Activated T-helper 9 cell treated with anti-CD3 and anti-CD28 coated beads, Interleukin-2, amount 50 U/mL, for 16 hours (primary cell): ENCODE measurements at places on chromosomes 7 and 10.

DNA sequence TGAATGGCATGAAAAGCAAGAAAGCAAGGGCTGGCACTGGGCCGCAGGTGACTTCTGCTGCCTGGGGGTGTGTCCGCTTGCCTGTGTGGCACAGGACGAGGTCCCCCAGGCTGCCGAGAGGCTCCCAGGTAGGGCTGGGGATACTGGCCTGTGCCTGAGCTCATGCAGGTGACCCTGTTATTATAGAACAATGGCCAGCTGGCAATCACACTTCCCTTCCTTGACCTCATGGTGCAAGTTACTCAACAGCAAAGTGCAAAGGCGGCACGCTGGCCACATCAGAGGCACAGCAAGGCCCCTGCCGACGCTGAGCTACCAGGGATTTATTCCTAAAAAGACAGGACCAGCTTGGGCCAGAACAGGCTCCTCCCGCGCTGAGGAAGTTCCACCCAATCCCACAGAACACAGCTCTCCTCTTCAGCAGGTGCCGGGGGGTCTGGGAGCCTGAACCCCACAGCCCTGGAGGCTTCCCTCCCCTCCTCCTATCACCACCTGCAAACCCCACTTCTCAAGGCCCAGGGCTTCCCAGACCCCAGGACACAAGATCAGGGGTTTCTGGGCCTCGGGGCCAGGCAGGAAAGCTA lies 1.4 kb upstream of the ADAM8 start:
- no peak for DNase-seq

DNA sequence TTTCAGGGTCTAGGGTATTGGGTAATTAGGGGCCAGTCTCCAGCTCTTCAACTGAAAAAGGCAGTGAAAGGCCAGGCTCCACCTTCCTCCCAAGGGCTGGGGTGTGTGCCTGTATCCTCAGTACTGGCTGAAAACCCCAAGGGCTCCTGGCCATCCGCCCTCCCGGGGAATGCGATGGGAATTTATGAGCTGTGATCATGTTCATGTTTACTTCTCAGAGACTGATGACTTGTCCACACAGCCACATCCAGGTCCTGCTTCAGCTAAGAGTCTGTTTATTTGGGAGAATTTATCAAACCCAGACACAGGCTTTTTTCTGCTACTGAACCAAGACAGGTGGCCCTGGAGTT lies 91.7 kb downstream of the CCDC3 start:
- DNase-seq, result no peak

GRCh38 chr10:35552650-35553342 lies 52.3 kb upstream of the GJD4 start:
- no peak for DNase-seq

GRCh38 chr10:59724098-59724938 lies 14.7 kb upstream of the SLC16A9 start:
- DNase-seq, result no peak
